ENCODE measurements at places on chromosomes 3 and 15.

- no peak for DNase-seq
These were observed 74.4 kb upstream of the KLF13 start for GRCh38 chr15:31252171-31252785.

DNA sequence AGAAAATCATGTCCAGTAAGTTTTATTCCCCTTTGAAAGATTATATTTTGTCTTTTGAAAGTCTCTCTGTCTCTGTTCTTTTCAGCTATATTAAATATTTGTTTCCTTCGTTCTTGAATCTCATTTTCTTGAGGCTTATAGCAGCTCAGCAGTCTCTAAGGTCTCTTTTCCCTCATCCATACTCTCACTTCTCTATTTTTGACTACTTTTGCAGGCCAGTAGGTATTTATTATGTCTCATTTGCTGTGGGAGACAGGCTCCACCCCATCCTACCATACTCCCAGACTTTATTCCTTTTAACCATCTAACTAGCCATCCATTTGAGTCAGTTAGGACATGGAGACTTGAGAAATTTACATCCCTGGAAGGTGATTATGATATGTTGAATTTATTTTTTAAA, 71.0 kb downstream of the FILIP1L start:
- no peak for DNase-seq

- no peak for DNase-seq
These were observed 83.1 kb upstream of the GADL1 start for GRCh38 chr3:30977592-30977991.

DNA sequence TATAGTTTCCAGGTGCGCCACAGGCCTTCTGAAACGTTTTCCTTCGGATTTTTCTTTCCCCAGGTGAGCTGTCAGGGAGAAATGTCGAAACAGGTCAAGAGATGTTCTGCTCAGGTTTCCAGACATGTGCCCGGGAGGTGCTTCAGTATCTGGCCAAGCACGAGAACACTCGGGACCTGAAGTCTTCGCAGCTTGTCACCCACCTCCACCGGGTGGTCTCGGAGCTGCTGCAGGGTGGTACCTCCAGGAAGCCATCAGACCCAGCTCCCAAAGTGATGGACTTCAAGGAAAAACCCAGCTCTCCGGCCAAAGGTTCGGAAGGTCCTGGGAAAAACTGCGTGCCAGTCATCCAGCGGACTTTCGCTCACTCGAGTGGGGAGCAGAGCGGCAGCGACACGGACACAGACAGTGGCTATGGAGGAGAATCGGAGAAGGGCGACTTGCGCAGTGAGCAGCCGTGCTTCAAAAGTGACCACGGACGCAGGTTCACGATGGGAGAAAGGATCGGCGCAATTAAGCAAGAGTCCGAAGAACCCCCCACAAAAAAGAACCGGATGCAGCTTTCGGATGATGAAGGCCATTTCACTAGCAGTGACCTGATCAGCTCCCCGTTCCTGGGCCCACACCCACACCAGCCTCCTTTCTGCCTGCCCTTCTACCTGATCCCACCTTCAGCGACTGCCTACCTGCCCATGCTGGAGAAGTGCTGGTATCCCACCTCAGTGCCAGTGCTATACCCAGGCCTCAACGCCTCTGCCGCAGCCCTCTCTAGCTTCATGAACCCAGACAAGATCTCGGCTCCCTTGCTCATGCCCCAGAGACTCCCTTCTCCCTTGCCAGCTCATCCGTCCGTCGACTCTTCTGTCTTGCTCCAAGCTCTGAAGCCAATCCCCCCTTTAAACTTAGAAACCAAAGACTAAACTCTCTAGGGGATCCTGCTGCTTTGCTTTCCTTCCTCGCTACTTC, 3.8 kb downstream of the BHLHE40 start:
- DNase-seq: no peak

- no peak for DNase-seq
These were observed 84.2 kb upstream of the GOLGA6L4 start for GRCh38 chr15:84151205-84151931.
